ENCODE measurements at places on chromosomes 16 and 17. TPM values are rescaled to one million over a fixed set of nuclear protein-coding genes. Genes with fewer than 3 reads are reported as not detected.

The CCL4L2 gene
- total RNA-seq, result not detected

The ZFP3 gene
- total RNA-seq, result 9.3 TPM

The TTYH2 gene
- 41.8 TPM for total RNA-seq

DNA sequence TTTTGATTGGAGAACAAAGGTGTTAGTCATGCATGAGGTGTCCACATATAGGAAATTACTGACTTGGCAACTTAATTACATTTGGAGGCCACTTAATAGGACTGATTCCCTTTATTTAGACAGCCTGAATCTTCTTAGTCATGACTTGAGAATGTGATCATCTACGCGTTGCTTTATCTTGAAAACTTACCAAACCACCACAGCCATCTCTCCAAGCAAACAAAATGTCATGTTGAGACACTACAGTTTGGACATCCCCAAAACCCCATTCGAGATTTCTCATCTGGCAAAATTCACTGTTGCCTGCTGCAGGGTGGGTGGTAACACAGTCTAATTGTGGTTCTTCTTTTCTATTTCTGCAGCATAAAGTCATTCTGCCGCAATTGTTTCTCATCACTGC, 176.5 kb upstream of the CDH5 start:
- DNase-seq, result no peak

DNA sequence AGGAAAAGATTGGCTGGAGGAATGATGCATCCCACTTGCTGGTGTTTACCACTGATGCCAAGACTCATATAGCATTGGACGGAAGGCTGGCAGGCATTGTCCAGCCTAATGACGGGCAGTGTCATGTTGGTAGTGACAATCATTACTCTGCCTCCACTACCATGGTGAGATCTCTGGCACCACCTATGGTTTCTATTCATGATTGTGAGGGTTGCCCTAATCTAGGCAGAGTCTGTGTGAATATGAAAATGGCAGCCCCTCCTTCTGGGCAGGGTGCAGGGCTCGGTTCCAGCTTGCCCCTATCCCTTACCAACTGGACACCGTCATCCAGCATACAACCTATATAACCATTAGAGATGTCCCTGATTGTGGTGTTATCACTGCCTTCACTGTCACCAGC, 33.4 kb downstream of the ITGB3 start:
- no peak for DNase-seq

DNA sequence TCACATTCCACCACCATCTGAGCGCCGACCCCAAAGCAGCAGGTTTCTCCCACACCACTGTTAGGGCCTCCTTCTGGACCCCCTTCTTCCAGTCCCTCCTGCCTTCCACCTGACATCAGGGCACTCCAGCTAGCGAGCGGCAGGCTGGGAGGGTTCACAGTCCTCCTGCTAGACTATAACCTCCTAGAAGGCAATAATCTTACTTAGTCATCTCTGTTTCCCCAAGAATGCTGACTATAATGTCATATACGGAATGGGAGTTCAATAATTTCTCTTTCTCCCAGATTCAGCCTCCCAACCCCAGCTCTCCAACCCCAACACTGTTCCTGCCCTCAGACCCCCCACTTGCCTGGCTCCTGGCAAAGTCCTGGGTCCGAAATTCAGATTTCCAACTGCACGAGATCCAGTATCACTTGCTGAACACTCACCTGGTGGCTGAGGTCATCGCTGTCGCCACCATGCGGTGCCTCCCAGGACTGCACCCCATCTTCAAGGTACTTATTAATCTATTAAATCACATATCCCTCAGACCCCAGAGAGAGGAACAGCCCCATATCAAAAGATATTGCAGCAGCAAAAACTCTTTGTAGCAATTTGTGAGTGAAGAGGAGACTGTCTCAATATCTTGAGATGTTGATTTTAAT, 5.6 kb downstream of the ALOX12 start:
- DNase-seq, result no peak

DNA sequence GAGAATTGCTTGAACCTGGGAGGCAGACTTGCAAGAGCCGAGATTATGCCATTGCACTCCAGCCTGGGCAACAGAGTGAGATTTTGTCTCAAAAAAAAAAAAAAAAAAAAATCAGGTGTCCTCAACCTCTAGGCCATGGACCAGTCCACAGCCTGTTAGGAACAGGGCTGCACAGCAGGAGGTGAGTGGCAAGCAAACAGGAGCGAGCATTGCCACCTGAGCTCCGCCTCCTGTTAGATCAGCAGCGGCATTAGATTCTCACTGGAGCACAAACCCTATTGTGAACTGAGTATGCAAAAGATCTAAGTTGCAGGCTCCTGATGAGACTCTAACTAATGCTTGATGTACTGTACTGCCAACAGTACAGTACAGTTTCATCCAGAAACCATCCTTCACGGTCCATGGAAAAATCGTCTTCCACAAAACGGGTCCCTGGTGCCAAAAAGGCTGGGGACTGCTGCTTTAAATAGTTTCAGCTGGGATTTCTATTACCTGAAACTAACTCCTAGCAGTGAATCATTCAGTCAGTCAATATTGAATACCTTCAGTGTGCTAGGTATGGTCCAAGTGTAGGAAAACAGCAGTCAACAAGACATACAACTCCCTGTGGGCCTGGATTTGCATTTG, 56.3 kb upstream of the DHX40 start:
- no peak for DNase-seq

GRCh38 chr16:66695935-66696668, 441 bp downstream of the CMTM4 start:
- peak; percentile 50 for DNase-seq

DNA sequence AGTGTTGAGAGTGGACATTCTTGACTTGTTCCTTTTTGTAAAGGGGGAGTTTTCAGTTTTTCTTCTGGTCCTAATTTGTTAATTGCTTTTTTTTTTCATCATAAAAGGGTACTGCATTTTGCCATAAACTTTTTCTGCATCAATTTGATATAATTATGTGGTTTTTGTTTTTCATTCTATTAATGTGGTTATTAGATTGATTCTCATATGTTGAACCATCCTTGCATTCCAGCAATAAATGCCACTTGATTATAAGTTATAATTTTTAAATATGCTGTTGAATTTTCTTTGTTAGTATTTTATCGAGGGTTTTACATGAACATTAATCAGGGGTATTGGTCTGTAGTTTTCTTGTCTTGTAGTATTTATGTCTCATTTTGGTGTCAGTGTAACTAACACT, 87.2 kb upstream of the SMIM36 start:
- DNase-seq, result no peak

All from Right ventricle myocardium superior (tissue), 1 donor.